ENCODE measurements at places on chromosomes 2 and 18.

GRCh38 chr2:17558878-17559277 is 18.4 kb downstream of the VSNL1 start:
- no peak for DNase-seq

DNA sequence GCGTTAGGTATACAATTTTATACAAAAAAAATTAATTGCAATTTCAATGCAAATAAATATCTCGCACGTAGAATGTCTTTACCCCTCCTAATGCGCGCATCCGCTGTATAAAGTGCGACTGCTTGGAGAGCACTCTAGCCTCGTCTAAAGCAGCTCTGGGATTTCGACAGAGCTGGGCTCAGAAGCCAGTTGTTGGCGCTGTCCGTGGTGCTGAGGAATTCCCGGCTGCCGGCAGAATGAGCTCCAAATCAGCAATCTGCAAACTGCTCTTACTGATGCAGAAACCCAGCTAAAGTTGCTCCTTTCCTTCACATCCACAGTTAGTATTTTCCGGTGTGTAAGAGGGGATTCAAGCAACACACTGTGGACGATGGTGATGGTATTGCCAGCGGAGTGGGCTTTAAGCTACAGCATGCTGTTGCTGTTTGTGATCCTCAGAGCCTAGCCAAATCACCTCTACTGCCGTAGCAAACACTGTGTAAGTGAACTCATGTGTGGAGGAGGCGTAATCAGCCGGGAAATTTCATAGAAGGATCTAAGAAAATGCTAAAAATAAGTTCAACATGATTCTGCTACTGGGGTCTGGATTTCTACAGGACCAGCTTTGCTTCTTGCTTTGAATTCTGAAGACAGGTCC is at the start of gene VWC2L:
Gene VWC2L, plus strand, starts transcription at position 137 of the 637 bp plus-strand sequence. CDS start 3,140 bp downstream, outside the sequence.
- no peak for DNase-seq

DNA sequence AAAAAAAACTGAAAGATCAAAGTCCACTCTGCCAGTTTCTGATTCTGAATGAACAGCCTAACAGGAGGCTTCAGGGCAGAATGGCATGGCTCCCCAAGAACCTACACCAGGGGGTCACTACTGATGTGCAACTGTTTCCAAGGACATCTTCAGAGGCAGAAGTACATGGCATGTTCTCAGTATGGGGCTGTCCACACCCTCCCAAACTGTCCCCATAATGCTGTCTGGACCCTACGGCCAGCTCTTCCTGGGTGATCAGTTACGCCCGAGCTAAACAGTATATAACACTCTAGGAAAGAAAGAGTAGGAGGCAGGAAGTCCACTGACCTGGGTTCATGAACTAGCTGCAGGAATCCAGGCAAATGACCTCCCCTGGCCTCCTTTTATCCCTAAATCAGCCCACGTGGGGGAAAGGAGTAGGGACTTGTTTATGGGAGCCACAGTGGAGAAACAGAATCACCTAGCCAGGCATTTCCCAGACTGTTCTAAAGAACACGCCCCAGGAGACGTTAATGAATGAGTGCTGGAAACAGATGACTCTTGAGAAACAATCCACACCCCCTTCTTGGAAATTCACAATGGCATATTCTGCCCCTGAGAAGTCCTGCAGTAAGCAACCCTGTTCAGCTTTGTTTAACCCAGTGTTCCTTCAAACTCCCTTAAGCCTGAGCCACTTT is 2.5 kb downstream of the TMBIM1 start:
- DNase-seq = peak; percentile 92

GRCh38 chr2:238376884-238377391 is 49.8 kb upstream of the ASB1 start:
- DNase-seq = no peak
